ENCODE measurements at places on chromosomes 12 and 14.

GRCh38 chr12:51898937-51899336, 8.4 kb upstream of the ACVRL1 start:
- no peak for DNase-seq

- DNase-seq: no peak
Observed at GRCh38 chr14:61965030-61965745, 203.0 kb downstream of the SNAPC1 start.

DNA sequence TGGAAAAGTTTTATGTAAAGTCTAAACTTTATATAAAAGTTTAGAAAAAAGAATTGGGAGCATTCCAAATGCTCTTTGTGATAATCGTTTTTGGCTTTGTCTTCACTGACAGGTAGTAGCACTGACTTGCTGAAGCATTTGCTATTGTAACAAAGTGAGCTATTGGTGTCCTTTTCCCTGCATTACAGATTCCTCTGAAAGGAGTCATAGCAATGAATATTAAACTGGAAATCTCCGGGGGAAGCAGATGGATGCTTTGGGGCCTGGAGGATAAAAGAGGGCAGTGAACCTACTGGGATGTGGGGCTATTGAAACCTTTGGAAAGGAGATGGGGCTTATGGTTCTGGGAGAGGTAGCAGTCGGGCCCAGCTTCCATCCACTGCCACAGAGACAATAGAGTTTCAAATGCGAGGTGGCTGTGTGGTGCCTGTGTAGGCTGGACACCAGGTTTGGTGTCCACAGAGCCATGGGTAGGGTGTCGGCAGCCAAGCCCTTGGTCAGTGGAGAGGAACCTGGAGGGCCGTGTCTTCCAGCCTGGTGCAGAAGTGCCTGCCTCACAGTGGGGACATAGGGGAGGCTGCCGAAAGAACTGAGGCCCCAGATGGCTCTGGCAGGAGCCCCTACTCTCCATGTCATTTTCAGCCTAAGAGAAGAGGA, 10.1 kb downstream of the GSG1 start:
- no peak for DNase-seq

- no peak for DNase-seq
Observed at GRCh38 chr12:122729583-122730214, 945 bp downstream of the HCAR1 start.

DNA sequence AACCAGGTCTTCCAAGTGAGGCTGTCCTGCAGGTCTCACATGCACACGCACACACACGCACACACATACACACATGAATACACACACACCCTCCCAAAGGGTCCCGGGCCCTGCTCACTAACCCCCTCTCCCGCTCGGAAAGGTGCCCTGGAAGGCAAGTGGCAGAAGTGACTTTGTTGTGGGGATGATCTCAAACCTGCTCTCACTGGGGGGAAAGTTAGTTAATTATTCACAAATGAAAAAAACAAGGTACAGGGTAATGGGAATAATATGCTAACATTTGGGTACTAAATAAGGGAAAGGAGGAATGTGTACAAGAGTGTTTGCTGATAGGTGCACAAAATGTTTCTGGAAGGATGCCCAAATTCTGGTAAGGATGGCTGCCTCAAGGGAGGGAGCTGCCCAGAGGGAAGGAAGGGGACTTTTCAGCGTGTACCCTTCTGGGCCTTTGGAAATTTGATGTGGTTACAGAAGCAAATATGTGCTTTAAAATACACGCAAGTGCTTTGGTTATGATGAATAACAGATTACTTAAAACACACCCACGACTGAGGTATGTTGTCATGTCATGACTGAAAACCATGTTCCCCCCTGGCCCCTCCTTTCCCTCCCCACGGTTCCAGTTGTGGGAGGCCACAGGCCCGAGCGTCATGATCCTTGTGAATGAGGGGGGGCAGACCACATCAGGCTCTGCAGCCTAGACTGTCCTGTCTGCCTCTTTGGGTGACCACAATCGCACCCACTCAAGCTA, 43.3 kb upstream of the PLEKHG6 start:
- DNase-seq: peak; percentile 39

DNA sequence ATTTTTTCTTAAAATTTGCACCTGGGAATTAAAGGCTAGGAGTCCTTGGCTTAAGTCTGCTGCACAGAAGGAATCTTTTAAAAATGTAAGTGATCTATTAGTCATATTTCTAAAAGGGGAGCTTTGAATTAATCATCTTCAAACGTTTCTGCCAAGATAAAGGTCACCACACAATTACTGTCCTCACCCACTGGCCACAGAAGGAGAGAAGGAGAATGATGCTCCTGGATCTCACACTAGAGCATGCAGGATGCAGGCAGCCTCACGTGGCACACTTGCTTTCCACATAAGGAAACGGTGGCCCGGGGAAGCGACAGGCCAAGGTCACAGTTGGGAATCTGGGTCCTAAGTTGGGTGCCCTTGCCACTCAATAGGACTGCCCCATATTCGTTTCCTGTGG, 16.9 kb downstream of the PLEKHG7 start:
- no peak for DNase-seq

DNA sequence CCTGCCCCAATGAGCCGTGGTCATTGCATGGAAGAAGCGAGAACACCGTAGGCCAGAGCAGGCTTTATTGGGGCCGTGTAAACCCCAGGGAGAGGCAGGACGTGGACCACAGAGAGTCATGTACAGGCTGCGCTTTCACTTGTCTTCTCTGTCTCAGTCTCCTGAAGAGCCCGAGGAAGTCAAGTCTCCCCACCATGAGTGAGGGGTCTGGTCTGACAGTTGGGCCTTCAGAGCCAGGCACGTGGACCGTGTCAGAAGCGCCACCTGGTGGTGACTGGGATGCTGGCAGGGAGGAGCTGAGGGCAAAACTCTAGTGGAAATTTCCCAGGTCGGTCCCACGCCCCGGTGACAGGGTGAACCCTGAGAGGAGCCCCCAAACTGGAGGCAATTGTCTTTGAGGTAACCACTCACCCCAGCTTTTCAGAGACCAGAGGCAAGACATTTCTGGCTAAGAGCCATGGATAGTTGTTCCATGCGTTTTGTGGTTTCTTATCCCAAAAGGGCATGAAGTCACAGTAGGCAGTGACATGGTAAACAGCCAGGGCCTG, 17.4 kb downstream of the RPS6KL1 start:
- DNase-seq: peak; percentile 73

DNA sequence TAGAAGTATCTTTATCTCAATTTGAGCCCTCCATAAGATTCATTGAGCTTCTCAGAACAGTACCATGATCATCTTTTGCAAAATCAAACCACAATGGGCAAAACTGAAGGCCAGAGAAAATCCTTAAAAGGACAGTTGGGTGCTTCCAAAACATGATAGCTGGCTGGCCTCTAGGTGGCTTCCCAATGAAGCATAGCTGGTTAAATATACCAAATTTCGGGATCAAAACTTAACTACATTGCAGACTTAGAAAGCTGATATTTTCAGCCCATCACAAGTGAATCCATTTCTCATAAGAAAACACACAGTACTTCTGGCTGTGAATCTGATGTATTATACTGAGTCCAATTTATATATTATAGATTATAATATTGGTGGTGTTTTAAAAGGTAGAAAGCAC, 15.3 kb upstream of the PIK3C2G start:
- DNase-seq: no peak

DNA sequence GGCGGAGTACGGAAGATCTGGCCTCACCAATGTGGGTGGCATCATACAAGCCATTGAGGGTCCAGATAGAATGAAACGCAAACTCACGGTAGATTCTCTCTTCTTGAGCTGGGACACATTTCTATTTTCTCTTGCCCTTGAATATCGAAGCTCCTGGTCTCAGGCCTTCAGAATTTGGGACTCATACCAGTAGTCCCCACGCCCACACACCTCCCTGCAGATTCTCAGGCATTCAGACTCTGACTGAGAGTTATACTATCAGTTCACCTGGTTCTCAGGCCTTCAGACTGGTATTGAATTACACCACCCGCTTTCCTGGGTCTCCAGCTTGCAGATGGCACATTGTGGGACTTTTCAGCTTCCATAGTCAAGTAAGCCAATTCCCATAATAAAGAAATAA, 37.8 kb downstream of the EIF2S3B start:
- no peak for DNase-seq

GRCh38 chr14:42736408-42736807, 1129.7 kb downstream of the LRFN5 start:
- no peak for DNase-seq

GRCh38 chr14:92373336-92373735, 50.4 kb downstream of the SLC24A4 start:
- no peak for DNase-seq

DNA sequence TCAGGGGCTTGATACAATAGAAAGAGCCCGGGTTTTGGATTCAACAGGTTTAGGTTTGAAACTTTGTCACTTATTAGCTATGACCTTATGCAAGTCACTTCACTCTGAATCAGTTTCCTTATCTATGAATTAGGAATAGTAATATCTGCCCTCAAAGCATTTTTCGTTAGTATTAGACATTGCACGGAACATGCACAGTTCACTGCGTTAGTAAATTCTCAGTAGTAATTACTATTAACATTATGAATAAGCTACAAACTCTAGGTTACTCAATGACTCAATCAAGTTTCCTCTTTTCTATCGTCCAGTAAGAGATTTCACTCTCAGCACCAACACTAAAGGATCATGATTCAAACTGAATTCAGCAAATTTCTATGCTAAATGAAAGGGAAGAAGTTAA, 150.3 kb downstream of the CEP83 start:
- DNase-seq: no peak

DNA sequence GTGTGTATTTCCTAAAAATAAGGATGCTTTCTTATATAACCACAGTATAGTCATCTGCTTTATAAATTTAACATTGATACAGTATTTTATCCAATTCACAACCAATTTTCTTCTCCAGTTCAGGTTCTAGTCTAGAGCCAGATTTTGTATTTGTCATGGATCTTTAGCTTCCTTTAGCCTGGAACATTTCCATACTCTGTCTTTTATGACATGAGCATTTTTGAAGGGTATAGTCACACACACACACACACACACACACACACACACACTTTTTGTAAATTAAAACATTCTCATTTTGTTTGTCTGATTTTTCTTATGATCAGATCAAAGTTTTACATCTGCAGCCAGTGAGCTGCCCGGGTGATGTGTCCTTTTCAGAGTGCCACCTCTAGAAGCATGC, 25.4 kb downstream of the CGRRF1 start:
- DNase-seq: no peak

- no peak for DNase-seq
Observed at GRCh38 chr12:85575120-85576096, 260.8 kb downstream of the RASSF9 start.

GRCh38 chr12:11810206-11810545, 160.7 kb downstream of the ETV6 start:
- no peak for DNase-seq

DNA sequence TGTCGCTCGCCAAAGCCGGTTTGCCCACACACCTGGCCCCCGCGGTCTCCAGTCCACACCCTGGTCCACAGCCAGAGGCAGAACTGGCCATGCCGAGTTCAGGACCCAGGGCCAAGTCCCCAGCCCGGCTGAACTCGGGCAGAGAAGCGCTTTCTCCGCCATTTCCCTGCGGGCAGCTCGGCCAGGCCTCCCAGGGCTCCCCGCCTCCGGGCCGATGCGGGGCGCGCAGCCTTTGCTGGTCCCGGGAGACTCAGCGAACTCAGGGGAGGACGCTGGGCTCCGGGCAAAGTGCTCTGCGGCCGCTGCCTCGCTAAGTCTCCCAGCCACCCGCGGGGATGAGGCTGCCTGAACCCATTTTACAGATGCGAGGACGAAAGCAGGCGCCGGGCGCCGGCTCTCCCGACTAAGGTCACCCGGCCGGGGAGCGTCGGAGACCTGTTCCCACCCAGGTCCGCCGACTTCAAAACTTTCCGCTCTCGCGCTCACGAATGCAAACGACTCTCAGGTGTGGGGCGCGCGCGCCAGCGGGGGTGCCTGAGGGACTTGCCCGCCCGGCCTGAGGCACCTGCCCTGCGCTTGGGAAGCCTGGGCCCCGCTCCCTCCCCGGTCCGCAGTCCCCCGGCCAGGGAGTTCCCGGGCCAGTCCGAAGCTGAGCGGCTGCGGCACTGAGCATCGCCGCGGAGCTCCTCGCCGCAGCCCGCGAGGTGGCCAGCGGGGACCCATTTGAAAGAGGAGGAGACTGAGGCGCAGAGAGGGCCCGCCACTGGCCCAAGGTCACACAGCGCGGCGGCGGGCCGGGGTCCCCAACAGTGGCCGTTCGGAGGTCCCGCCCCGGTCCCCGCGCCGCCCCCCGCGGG, 627 bp downstream of the TESC start:
- DNase-seq: peak; percentile 87

- no peak for DNase-seq
Observed at GRCh38 chr14:48925184-48925583, 661.0 kb downstream of the RPS29 start.

GRCh38 chr12:1474574-1475153, 119.7 kb downstream of the FBXL14 start:
- no peak for DNase-seq

GRCh38 chr14:39861229-39861600, 429.0 kb upstream of the FBXO33 start:
- no peak for DNase-seq

DNA sequence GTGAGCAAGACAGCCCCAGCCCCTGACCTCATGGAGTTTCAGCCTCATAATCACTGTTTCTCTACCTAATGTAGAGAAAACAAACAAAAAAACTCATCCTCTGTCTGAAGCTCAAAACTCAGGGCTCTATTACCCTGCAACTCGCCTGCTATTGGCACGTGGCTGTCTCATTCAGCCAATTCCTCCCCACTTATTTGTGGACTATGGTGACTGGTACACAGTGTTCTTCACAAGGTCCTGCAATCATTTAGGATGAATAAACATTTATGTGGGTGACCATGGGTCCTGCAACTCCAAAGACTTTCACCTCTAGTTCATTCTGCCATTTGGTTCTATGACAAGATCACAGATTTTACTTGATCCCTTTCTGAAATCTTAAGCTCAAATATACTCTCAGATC, 4.7 kb downstream of the PPP2R3C start:
- DNase-seq: no peak

DNA sequence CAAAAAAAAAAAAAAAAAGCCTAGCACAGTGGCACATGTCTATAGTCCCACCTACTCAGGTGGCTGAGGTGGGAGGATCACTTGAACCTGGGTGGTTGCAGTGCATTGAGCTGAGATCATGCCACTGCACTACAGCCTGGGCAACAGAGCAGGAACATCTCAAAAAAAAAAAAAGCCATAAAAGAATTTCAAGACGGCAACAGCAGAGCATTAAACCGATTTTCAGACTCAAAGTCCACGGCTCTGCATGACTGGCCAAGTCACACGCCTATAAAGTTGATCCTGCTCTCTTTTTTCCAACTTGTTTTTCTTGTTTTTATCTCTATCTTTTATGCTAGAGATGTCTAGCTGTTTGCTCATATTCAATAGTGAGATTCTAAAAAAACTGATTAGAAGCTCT, 45.3 kb downstream of the FBXO34 start:
- no peak for DNase-seq

GRCh38 chr12:34292736-34293625, 270.7 kb downstream of the ALG10 start:
- DNase-seq: no peak

GRCh38 chr12:121626853-121627640, 717 bp downstream of the ORAI1 start:
- peak; percentile 61 for DNase-seq

DNA sequence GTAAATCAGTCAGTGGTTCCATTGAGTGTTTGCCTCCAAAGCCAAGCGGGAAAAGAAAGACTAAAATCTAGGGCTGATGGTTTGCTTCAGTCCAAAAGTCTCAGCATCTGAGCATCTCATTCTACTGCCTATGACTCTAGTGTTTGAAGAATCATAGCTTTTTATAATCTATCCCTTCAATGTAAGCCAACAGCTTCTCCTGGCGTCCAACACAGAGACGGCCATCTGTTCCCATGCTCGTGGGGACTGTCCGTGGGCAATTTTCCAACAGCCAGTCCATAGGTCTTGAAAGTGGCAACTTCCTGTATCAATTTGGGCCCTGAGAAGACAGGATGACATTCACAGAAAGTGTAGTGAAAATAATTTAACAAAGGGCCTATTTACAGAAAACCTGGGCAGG, 544.4 kb upstream of the TMEM132C start:
- no peak for DNase-seq
